ENCODE measurements at places on chromosomes 3 and 15.

GRCh38 chr3:129025691-129026435 lies 24.8 kb downstream of the EFCC1 start:
- DNase-seq: no peak

- DNase-seq: no peak
These were observed 632 bp downstream of the CTSH start for GRCh38 chr15:78944202-78944625.

DNA sequence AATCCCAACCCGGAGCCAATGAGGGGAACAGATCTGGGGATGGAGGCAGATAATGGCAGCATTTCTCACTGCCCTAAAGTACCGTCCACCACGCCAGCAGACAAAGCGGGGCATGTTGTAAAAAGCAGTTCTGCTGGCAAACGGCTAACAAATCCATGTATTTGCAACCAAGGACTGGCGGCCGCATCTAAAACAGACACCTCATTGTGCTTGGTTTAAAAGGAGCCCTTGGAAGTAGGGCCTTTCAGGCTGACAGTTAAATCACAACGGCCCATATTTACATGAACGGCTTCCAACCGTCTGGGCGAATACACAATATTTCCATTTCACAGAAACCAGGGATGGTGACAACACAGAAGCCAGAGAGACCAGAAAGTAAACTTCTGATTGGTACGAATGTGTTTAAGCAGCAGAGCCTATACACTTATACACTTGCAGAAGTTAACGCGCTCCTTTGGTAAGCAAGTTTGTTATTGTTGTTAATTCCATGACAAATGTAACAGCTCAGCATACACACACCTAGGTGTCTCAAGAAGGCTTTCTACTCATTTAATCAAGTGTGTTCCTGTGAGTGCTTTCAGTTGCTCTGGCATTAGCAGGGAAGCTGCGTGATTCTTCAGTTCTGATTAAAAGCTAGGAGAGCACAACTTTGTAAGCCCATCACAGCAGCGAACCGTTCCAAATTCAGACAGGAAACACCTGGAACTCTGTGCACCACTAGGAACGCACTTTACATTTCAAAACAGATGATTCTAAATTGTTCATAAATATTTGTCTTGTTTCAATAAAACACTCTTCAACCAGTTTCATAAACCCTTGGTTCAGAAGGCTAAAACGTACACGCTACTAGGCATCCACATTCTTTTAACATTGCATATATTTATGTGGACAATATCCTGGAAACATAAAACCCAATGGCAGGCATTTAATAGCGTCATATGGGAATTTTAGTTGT lies 112.9 kb downstream of the PDZRN3 start:
- no peak for DNase-seq

- no peak for DNase-seq
These were observed 6.5 kb upstream of the PLSCR1 start for GRCh38 chr3:146550743-146551510.

DNA sequence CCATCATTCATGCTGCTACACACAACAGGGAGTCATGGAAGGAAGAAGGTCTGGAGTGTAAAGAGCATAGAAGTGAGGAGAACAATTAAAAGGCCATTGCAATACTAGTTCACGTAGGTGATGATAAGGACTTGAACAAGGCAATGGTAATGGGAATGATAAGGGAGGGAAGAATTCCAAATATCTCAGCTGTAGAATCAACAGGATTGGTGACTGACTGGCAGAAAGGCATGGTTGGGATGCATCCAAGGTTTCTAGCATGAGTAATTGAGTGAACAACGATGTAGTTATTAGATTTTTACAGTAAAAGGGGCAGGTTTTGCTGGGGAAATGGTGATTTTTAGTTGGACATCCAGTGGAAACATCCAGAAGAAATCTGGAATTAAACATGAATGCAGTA lies 2.4 kb upstream of the SEC62 start:
- no peak for DNase-seq

DNA sequence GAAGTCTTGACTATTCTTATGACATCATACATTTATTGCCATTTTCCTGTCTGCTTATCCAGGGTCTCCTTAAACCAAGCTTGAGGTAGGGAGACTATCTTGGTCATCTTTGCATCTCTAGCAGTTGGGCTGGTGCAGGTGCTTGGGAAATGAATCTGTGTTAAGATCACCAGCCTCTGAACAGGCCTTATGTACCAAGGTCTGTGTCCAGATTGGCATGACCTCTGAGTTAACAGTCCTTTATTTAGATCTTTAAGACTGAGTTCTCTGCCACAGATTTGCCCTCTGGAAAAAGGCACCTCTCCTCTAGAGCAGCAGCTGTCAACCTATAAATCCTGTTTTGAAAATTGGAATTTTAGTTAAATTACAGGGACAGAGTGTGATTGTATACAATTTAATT lies 35.4 kb downstream of the RAB7A start:
- no peak for DNase-seq

DNA sequence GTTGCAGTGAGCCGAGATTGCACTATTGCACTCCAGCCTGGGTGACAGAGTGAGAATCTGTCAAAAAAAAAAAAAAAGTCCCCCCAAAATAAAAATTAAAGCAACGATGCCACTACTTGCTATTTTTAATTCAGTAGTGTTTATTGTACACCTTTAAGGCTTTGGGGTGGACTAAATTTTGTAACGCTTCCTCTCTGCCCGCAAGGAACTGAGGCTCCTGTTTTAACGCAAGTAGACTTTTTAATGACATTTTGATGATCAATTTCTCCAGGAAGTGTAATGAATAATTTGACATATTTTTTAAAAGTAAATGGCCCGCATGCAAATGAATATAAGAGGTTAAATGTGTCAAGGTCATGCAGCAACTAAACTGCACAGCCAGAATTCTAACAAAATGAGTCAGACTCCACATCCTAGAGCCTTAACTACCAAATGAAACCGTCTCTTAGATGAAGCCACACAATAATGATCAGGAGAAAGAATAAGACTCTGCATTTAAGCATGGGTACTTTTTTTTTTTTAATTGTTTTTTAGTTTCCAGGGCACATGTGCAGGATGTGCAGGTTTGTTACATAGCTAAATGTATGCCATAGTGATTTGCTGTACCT lies 96.8 kb upstream of the LMOD3 start:
- DNase-seq: no peak

DNA sequence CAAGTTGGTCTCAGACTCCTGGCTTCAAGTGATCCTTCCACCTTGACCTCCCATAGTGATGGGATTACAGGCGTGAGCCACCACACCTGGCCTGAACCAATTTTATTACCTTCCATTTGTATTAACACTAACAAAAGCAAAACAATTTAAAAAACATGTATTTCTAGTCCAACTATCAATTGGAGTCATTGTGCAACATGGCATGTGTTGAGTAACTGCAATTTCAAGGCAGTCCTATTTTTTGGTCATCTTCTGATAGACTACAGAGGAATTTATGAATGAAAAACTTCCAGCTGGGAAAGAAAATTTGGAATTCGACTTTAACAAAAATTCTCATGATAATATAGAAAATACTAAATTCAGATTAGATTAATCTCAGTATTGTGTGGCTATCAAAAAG lies 16.8 kb downstream of the SPTSSB start:
- DNase-seq: no peak

- DNase-seq: no peak
These were observed 169.5 kb downstream of the PLD1 start for GRCh38 chr3:171640520-171641412.
